DMS79 treated with DMSO at 0.1 percent for 48 hours (cell line): ENCODE measurements at places on chromosomes 6 and 20.

DNA sequence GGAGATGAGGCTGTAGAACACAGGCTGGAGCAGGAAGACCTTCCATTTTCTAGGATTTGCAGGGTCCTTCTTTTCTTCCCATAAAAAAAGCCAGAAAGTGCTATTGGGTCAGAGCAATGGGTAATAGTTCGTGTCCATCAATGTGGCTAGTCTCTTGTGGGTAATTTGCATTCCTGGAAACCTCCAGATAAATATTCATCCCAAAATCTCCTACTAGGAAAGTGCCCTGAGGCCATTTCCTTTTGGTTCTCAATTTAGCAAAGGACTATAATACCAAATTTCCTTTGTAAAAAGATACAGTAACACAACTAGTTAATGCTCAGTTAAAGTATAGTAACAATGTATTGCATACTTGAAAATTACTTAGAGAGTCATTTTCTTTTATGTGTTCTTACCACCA, 138.1 kb upstream of the TAB2 start:
- no peak for DNase-seq

GRCh38 chr6:99607416-99608036, 893 bp downstream of the PRDM13 start:
- DNase-seq = no peak

- no peak for DNase-seq
Measured at GRCh38 chr6:136822046-136822375, 381 bp upstream of the PEX7 start.

- no peak for DNase-seq
Measured at GRCh38 chr6:31530659-31531058, 1.9 kb downstream of the MCCD1 start.

DNA sequence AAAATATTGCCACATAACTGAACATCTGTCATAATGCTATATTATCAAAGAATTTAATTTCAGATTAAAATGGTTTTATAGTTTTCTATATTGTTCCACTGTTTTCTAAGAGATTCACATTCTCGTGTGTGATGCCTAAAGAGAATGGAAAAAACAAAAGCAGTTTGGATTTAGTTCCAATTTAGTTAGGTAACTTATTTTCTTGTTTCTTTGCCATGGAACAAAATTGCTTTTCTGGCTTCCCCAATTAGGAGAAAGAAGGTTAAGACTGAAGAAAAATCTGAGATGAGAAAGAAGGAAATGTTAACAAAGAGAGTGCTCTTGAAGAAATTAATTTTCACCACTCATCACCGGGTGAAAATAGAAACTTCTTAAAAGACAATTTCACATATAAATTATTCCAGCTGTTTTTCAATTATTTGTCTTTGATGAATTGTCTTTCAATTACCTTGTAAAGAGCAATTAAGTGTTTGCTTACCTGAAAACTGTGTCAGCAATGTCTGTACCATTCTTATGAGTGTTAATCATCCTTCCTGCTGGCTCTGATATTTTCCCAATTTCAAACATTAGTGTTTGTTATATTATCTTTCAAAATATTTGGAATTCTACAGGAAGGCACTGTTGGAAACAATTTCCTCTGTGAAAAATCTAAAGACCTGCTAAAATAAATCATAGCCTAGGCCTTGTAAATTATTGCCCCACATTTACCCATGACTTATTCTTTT, 19.5 kb downstream of the PHACTR2 start:
- no peak for DNase-seq

- no peak for DNase-seq
Measured at GRCh38 chr6:37243816-37244370, 13.7 kb upstream of the TBC1D22B start.

- DNase-seq = no peak
Measured at GRCh38 chr6:140101818-140102217, 727.4 kb upstream of the CITED2 start.
